ENCODE measurements at places on chromosomes 1 and 21.

DNA sequence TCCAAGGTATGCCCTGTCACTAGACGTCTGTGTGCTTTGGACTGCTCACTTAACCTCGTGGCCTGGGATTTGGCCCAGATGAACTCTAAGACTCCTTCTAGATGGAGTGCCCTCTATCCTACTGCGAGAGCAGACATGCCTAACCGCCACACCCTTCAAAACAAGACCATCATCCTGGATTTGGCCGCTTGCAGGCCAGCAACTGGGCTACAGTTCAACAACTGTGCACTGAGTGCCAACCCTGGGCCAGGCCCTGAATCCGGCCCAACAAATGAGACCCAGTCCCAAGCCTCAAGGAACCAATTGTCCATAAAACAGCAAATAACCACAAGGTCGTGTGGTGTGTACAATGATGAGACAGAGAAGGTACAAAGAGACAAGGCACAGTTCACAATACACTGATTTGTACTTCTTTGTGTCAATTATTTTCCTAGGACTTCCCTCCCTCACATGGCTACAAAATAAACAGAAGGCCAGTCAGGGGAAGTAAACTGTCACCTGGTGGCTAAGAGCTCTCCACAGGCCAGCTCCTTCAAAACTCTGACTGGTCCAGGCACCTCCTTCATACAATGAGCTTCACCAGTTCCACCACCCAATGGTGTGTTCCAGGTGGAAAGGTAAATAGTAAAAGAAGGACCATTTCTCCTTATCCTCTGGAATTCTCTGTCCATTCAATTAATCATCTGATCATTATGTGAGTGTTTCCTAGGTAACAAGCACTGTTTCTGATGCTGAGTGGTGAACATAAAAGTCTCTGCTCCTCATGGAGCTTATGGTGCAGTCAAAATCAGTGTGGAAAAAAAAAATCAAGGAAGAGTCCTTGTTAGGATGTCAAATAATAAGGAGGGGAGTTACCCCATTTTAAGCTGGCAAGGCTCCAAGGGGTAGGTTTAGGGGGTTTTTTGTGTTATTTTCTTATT, 60.4 kb downstream of the CAPZB start:
- DNase-seq: no peak

- DNase-seq: no peak
These were observed 45.8 kb downstream of the RGS7 start for GRCh38 chr1:241311056-241311746.

- DNase-seq: no peak
These were observed 251.6 kb upstream of the DUSP10 start for GRCh38 chr1:221993444-221993948.

- DNase-seq: no peak
These were observed 202.5 kb upstream of the LYPLAL1 start for GRCh38 chr1:218971156-218971555.

DNA sequence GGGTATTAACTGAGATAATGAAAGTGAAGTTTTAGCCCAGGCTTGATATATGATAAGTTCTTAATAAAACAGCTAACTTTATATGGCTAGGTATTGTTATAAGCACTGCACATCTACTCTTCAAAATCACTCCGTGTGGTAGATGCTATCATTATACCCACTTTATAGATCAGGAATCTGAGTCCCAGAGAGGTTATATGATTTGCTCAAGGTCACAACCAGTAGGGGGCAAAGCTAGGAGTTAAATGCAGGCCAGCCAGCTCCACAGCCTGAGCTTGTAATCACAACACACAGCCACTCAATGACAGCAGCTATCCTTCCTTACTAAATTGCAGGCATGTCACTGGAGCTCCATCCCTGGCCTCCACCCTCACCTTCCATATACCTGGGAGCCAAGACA, 115.8 kb downstream of the CAPN8 start:
- DNase-seq: peak; percentile 21
